ENCODE measurements at places on chromosomes 11 and 22.

DNA sequence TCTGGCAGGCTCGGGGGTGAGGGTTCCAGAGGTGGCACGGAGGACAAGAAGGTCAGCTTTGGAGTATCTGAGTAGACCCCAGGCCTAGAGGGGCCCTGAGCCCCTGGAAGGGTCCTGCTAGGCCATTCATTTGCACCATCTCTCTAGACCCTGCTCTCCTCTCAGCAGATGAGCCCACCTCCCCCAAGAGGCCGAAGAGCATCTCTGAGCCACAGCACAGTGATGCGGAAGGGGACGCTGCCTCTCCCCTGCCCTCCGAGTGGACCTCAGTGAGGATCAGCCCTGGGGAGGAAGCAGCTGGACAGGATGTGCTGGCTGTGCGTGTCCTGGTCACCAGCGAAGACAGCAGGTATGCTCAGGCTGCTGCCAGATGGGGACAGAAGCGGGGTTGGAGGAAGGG, 101.6 kb upstream of the PARVA start:
- no peak for DNase-seq

- no peak for DNase-seq
Measured at GRCh38 chr22:39727541-39727940, 157.0 kb downstream of the CACNA1I start.

DNA sequence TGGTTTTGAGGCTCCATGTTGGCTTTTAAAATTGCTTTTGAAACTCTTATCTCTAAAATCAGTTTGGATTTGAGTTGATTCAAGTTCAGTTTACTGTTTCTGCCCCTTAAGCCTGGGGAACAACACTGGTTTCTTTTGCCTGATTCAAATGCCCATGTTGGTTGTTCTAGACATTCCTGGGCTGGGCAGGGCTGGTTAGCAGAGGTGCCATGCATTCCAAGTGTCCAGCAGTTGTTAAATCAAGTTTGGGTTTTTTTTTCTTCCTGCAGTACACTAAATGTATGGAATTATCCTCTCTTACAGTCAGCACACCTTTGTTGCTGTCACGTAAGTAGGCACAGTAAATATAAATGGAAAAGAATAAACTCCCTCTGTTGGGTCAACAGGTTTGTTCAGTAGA, 67.2 kb upstream of the MTMR2 start:
- no peak for DNase-seq

- DNase-seq: no peak
Measured at GRCh38 chr11:6598555-6598954, 4.9 kb downstream of the RRP8 start.

GRCh38 chr11:73389916-73390315, 13.7 kb downstream of the RELT start:
- no peak for DNase-seq

DNA sequence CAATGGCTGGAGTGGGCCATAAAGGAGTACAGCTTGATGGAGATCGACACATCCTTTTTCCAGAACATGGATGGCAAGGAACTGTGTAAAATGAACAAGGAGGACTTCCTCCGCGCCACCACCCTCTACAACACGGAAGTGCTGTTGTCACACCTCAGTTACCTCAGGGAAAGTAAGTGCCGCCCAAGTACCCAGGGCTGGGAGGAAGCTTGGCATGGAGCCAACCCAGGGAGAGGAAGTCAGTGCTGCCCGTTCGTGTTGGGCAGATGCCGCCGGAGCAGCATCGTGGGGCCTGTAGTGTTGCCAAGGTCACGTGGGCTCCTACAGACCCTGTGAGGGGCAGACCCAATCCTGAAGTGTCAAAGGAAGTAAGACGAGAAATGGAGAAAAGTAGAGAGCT, 78.9 kb downstream of the FLI1 start:
- DNase-seq: peak; percentile 72

DNA sequence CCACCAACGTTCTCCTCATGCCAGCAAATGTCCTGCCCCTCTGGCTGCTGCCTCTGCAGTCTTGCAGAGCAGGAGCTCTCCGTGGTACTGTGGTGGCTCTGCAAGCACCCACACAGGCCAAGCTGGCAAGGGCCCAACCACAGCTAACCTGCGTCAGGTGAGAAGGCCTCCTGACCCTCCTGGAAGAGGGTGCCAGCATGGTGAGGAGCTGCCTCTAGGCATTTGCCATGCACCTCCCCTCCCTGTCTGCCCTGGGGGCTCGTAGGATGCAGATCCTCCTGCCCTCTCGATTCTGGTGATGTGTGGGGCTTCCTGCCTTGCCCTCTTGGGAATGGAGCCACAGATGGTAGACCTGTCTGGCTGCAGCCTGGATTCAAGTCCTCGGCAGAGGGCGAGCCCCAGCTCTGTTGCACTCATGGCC, 1408.8 kb downstream of the TBC1D22A start:
- DNase-seq: no peak

GRCh38 chr22:36194971-36195370, 6.6 kb downstream of the APOL4 start:
- peak; percentile 44 for DNase-seq

DNA sequence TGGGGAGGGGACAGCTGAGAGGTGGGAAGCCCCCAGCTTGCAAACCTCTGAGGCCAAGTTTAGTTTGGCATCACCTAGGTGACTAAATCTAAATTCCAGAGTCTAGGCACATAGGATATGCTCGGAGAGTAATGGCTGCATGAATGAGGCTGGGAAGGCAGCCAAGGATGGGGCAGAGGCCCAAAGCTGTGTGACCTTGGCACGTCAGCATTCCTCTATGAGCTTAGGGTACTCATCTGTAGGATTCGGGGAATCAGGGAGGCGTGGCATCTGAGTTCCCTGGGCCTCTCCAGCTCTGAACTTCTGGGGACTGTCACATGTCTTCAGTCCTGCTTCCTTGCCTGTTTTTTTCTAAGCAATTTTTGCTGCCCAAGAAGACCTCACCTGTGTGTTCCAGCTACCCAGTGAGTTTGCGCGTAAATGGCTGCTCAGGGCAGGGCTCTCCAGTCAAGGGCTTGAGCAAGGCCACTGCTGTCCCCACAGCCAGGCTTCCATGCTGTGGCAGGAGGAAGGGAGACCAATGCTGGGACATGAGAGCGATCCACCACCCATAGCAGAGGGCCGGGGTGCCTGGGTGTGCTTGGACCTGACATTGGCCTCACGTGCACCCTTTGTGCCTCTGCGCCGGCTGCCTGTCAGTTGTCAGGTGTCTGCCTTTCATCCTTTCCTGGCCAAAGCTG, 13.9 kb downstream of the DAGLA start:
- no peak for DNase-seq

DNA sequence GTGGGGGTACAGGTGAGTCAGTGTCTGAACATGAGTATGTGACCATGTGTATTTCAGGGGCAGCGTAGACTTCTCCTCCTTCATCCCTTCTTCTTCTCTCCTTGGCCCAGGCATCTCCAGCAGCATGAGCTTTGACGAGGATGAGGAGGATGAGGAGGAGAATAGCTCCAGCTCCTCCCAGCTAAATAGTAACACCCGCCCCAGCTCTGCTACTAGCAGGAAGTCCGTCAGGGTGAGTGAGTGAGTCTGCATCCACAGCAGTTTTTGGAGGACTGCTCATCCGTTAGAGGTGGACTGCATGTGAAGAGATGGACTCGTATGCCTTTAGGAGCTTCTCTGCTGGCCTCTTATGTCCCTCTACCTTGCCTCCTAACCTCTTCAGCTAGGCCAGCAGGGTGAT, 15.6 kb downstream of the TUB start:
- DNase-seq: peak; percentile 13

GRCh38 chr22:42726811-42727210, 6.1 kb upstream of the A4GALT start:
- DNase-seq: no peak

GRCh38 chr11:23151819-23152218, 291.5 kb upstream of the CCDC179 start:
- no peak for DNase-seq

GRCh38 chr11:122348659-122349409, 232.8 kb upstream of the BLID start:
- DNase-seq: no peak

DNA sequence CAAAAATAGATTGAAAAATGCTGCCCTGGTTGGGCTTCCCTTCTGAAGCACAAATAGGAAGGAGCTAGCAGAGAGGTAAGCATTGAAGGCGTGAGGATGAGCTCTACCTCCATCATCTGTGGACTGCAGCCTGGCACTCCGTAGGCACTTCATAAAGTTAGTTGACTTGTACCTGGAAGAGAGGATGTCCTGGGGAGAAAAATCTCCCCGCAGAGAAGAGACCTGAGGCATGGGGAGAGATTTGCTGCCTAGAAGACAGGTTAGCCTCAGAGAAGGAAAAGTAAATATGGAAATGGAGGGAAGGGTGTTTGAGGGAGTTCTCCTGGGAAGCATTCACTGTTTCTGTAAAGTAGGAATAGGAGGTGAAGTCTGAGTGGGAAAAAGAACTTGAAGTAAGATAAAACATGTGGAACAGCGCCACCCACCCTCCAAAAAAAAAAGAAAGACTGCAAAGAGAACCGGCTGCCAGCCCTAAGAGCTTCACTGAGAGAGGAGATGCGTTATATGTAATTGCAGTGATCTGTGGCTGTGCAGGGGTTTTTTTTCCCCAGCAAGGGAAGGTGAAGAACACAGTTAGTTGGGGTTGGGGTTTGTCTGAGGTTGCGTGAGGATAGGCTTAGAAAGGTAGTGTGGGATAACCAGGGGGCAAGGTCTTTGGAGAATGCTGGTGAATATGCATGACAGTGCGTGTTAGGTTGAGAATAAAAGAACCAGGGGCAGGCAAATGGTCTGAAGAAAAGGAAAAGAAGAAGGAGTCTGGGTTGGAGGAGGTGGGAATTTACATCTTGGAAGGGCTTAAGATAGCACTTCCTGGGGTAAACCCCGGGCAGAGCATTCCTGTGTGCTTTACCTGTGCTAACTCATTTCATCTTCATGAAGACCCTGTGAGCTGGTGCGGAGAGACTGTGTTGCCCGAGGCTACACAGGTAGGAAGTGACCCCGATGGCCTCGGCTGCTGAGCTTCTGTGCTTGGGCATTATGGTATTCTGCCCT, 16.0 kb downstream of the TNRC6B start:
- no peak for DNase-seq

GRCh38 chr11:103652013-103652412, 384.4 kb upstream of the DDI1 start:
- no peak for DNase-seq

- DNase-seq: no peak
Measured at GRCh38 chr11:113147249-113147648, 167.1 kb upstream of the TTC12 start.

DNA sequence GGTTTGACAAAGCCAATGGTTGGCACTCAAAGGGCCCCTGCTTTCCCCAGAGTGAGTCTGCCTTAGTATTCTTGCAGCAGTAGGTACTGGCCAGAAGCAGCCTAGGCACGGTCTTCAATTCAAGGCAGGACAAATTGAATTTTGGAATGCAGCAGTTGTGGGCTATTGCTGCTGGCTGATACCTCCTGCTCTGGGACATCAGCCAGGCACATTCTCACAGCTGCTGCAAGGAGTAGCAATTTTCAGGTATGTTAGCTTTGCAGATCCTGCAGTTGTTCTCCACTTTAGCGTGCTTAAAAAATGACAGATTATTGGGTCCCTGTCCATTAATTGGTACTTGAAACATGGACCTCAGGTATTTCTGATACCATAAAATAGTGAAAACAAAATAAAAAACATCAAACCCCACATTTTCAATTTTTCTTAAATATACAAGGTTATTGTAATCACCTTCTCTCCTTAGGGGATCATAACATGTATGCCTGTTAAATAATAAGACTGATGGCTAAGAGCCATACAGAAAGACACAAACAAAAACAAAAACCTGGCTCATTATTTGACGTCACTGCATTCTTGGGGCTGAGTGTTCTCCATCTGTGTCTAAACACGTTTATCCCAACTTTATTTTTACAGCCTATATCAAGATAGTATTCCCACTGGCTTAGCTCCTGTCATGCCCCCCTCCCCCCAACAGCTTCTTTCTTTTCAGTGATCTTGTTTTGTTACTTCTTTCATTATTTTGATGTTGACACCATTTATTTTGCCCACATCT, 85.1 kb upstream of the CARD18 start:
- DNase-seq: no peak

DNA sequence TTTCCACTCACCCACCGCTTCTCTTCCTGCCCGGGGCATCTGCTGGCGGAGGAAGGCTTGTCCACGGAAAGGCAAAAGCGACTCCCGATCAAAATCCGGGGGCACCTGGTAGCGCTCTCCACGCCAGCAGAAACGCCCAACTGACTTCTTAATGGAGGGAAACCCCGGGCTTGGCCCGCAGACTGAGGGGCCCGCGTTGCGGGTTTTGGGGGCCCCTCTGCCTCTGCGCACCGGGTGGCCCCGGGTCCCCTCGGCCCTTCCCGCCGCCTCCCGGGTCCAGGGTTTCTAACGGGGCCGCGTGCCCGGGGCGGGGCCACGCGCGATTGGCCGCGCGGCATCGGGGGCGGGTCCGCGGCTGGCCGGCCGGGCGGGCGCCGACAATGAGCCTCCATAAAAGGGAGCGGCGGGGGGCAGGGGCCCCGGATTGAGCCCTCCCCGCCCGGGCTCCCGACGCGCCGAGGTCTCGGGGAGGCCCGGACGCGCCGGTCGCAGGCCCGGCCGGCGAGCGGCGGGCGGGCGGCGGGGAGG, at the start of gene SPINDOC:
TSS of gene SPINDOC (plus strand) at position 422 of the 528 bp plus-strand sequence. CDS start 231 bp downstream, outside the sequence.
- DNase-seq: peak; percentile 84

DNA sequence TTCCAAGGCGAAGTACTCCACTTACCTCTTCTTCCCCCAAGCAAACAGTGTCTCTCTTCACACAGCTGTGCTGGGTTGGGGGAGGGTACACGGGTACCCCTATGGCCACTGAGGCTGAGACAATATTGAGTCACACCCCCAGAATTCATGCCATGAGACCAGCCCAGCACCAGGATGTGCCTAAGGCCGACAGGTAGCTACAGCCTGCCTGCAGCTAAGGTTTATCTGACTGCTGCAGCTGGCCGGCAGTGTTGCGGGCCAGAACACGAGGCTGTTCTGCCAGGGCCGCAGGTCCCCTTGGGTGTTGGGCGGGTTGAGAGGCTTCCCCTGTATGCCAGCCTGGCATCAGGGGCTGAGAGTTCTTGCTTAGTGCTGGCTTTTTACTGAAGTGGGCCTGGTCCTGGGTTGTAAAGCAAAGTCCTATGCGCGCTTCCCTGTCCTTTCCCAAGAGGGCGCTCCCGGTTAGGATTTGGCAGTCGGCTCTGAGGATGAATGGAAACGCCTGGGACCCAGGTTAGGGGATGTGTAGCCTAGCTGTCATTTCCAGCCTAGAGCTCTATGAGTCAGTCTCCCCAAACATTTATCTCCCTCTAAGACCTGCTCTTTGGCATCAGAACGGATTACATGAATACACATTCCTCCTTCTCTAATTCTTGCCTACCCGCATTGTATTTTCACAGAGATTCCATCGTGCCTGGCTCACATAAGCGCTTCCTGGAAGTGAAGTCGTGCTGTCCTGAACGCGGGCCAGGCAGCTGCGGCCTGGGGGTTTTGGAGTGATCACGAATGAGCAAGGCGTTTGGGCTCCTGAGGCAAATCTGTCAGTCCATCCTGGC, 7.1 kb downstream of the USP18 start:
- DNase-seq: no peak

- DNase-seq: no peak
Measured at GRCh38 chr11:10925149-10925926, 67.5 kb upstream of the ZBED5 start.

DNA sequence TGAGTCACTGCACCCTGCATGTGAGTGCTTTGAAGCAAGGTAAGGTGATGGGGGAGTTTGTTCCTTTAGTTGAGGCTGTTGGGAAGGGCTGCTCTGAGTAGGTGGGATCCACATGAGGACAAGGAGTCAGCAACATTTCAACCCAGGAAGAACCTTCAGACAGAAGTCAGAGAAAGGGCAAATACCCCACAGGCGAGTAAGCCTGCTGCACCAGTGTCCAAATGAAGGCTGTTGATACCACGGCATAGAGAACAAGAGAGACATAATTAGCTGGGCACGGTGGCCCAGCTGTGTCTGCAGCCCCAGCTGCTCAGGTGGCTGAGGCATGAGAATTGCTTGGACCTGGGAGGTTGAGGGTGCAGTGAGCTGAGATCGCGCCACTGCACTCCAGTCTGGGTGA, 54.3 kb upstream of the CLMP start:
- no peak for DNase-seq
